ENCODE measurements at places on chromosomes 2 and 18.

DNA sequence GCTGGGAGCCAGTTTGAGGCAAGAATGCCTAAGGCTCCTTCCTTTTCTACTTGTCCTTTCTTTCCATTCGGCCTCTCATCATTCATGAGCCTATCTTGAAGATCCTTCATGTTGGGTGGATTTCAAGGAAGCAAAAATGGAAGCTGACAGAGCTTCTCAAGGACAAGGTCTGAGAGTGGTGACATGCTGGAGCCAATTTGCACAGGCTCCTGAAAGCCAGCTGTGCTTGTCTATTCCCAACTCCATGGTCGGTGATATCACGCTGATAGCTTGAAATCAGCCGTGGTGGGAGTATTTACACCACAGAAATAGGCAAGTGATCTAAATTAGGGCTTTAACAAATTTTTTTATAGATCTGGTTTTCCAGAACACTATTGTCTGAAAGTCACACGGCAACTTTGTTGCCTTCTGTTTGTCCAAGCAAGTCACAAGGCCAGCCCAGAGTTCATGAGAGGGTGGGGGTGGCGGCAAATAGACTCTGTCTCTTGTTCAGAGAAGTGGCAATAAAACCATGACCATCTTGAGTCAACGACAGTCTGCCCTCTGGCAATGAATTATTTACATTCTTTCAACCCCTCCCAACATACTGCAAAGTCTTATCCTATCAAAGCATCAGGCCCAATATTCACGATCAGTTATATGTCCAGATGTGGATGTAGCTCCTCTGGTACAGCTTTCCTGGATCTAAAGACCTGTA lies 49.9 kb upstream of the SLC35F5 start:
- DNase-seq = no peak

- DNase-seq = no peak
Measured at GRCh38 chr18:7608781-7609201, 41.7 kb downstream of the PTPRM start.

DNA sequence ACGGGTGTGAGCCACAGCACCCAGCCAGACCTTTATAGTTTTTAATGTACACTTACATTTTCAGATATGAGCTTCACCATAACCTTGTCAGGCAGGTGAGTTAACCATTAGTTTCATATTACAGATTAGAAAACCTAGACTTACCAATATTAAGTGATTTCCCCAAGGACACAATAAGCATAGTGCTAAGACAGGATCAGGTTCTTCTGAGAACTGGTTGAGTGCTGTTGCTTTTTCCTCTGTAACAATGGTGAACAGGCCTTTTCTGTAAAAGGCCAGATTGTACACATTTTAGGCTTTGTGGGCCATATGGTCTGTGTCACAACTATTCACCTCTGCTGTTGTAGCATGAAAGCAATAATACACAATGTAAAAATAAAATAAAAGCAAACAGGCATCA lies 332.0 kb downstream of the PIK3C3 start:
- DNase-seq = no peak

DNA sequence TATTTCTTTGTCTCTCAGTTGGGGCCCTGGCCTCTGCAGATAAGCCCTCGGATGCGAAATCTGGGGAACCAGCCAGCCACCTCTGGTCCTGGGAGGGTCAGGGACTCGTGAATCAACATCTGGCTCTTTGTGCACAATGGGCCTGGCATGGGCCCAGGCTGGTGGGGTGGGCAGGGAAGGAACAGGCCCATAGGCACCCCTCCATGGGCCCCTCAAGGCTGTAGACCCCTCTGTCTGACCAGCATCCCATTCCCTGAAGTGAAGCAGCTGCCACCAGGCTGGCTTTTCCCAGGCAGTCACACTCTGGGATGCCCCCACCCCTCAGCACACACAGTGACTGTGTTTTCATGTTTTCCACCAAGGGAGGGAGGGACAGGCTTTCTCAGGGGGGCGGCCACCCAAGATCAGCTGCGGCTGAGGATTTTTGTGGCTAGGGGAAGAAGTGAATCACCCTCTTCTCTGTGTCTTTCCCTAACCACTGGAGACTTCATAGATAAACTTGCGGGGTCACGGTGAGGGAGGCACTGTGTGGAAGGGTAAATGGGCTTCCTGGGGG lies 166.0 kb downstream of the AGAP1 start:
- DNase-seq = no peak

GRCh38 chr2:19675856-19676460 lies 225.8 kb downstream of the TTC32 start:
- DNase-seq = no peak

GRCh38 chr2:136305517-136306192 lies 187.7 kb upstream of the CXCR4 start:
- DNase-seq = peak; percentile 76

- DNase-seq = no peak
Measured at GRCh38 chr2:191889931-191890330, 43.0 kb upstream of the CAVIN2 start.
